ENCODE measurements at places on chromosomes 11 and 22. TPM values are rescaled to one million over a fixed set of nuclear protein-coding genes. Genes with fewer than 3 reads are reported as not detected.

DNA sequence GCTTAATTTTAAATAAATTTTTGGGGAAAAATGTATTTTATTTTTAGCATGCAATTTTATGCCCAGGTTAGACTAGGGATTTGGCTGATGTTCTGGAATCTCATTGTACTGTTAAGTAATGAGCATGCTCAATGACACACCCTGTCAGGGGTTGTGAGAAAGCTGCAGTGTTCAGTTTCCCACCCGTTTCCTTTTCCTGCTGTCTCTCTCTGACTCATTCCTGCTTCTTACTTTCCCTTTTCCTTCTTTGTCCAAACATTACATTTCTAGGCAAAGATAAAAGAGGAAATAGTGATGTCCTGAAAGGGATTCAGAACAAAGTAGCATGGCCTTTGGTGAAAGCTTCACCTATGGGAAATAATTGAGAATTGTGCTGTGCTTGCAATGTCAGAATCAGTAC, 22.7 kb downstream of the OOSP3 start:
- no peaks in the 10 kb centered on the region for H3K36me3 ChIP-seq
- no peaks in the 10 kb centered on the region for H3K27me3 ChIP-seq
- no peak for DNase-seq
- H3K4me3 ChIP-seq = no peak overlapping the region

DNA sequence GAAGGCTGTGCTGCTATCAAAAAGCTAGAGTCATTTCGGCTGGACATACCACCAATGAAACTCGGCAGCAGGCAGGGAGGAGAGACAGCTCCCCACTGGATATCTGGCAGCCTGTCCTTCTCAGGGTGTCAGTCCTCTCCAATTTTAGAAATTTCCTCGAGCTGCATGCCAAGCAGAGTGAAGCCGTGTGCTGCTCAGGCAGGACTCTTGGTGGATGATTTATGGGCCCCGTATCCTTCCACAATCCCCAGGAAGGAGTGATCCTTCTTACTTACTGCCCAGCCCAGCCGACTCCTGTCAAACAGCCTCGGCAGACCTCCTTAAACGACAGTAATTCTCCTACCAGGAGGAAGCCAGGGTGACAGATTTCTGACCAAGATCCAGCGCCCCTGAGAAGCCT, 410.4 kb downstream of the TENM4 start:
- DNase-seq = no peak
- H3K27ac ChIP-seq = no peak overlapping the region
- H3K4me1 ChIP-seq = no peaks in the 10 kb centered on the region
- H3K4me3 ChIP-seq = no peak overlapping the region
- no peaks in the 10 kb centered on the region for H3K27me3 ChIP-seq
- H3K36me3 ChIP-seq = no peaks in the 10 kb centered on the region

- H3K27ac ChIP-seq = no peak overlapping the region
- no peak for DNase-seq
- H3K27me3 ChIP-seq = no peaks in the 10 kb centered on the region
- no peaks in the 10 kb centered on the region for H3K4me1 ChIP-seq
- H3K4me3 ChIP-seq = no peak overlapping the region
These were observed 20.9 kb upstream of the KIAA0930 start for GRCh38 chr22:45261407-45262088.

DNA sequence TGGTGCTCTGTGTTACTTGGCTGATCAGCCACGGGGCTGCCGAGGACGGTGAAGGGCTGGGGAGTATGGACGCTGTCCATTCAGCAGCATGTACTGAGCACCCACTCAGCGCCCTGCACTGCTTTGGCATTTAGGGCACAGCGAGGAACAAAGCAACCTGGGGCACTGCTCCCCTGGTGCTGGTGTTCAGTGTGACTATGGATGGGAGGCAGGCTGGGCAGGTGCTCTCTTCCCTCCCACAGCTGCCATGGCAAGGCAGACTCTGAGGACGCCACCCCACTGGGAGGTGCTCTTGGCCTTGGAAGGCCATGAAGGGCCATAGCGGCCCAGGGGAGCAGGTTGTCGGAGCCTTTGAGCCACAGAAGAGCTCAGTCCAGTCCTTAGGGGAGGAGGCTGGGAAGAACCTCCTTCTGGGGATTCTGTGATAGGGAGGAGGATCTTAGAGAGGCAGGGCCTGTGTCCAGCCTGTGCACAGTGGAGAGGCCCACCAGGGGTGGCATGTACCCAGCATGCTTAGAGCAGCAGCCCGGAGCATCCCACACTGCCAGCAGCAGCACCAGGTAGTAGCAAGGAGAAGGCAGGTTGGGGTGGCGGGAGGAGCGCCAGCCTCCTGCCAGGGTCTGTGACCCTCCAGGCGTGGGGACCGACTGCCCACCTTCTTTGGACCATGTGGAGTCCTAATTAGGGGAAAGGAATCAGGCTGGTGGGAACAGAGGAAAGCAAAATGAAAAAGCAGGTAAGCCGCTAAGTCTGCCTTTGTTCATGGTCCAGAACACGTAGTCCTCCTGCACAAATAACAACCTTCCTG, 141.8 kb downstream of the MPPED1 start:
- no peak for DNase-seq
- no peaks in the 10 kb centered on the region for H3K4me1 ChIP-seq
- H3K36me3 ChIP-seq = no peaks in the 10 kb centered on the region
- H3K27ac ChIP-seq = no peak overlapping the region
- no peak overlapping the region for H3K4me3 ChIP-seq

DNA sequence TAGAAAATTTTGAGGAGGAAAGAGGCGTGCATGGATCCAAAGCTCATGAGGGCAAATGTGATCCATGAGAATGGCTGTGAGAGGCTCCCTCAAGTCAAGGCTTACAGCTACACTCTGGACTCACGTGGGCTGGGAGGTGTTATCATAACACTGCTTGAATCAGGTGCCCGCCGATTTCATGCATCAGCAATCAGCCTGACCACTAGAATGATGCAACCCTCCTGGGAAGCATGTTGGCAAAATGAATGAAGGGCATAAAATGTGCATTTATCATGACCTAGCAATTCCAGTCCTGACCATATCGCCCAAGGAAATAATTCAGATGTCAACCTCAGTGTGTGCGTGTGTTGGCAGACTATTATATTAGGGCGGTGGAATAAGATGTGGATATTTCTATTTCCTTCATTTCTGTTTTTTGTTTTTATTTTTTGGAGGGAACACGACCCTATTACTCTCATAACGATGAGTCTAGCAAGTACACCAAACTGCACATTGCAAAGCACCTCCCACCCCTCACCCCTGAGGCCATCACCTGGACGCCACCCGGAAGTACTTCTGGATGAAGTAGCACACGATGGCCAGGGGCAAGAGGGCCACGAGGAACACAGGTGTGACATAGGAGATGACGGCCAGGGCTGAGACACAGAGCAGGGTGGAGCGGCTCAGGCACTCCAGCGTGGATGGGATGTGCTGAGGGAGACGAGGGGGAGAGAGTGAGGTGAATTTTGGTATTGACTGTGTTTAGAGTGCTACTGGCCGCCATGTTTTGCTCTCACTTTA, 15.7 kb upstream of the KCNJ11 start:
- H3K27me3 ChIP-seq = peaks cover 2% of the 10 kb centered on the region
- H3K4me3 ChIP-seq = no peak overlapping the region
- DNase-seq = no peak

- no peak overlapping the region for H3K4me3 ChIP-seq
- H3K4me1 ChIP-seq = no peaks in the 10 kb centered on the region
- H3K27ac ChIP-seq = no peak overlapping the region
- no peaks in the 10 kb centered on the region for H3K36me3 ChIP-seq
- DNase-seq = no peak
These were observed 1470.5 kb downstream of the BRD1 start for GRCh38 chr22:48357196-48357595.

GRCh38 chr22:44331881-44332714, 19.3 kb upstream of the SHISAL1 start:
- DNase-seq = no peak
- H3K4me1 ChIP-seq = no peaks in the 10 kb centered on the region
- H3K27ac ChIP-seq = no peak overlapping the region
- no peaks in the 10 kb centered on the region for H3K27me3 ChIP-seq

DNA sequence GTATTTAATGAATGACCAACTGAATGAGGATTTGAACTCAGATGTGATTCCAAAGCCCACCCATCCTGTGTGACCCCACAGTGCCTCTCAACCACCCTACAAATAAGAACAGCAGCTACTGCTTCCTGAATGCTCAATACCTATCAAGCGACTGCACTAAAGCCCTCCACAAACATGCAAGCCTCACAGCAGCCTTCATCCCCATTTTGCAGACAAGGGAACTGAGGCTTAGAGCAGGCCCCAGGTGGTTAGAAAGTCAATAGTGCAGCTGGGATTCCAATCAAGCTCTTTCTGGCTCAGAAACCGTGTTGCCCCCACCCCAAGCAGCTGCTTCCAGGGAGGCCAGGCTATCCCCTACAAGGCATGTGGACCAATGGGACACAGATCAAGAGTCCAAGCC, 57.2 kb downstream of the SMCO4 start:
- DNase-seq = no peak
- no peak overlapping the region for H3K27ac ChIP-seq
- no peaks in the 10 kb centered on the region for H3K4me1 ChIP-seq
- peaks cover 2% of the 10 kb centered on the region for H3K36me3 ChIP-seq
- H3K27me3 ChIP-seq = no peaks in the 10 kb centered on the region

GRCh38 chr11:133477251-133477625, 55.1 kb downstream of the OPCML start:
- no peak overlapping the region for H3K27ac ChIP-seq
- H3K36me3 ChIP-seq = no peaks in the 10 kb centered on the region
- H3K4me1 ChIP-seq = no peaks in the 10 kb centered on the region

DNA sequence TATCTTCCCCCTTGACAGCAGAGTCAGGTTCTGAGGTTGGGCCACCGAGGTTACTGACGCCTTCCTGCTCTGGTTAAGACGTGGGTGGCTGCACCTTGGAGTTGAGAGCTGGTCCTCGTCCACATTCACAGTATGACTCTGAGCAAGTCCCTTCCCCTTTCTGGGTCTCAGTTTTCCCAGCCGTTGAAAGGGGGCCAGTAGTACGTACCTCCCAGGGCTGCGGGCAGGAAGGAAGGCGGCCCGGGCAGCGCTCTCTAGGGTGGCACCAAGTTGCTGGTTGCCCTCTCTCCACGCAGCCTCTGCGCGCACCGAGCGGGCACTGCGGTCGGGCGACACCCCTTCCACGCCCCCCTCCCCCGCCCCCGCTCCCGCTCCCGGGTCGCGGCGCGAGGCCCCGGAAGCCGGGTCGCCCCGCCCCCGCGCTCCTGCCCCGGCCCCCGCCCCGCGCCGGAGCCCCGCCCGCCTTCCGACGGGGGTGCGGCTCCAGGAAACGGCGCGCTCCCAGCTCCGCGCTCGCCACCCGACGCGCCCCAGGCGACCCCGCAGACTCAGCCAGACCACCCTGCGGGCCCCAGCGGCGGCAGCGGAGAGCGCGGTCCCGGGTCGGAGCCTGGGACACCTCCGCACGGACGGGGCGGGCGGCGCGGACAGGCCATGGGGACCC, at the start of gene EHBP1L1:
EHBP1L1 (plus strand) TSS at position 486 of the 664 bp plus-strand sequence. CDS start 250 bp downstream, outside the sequence.
- H3K36me3 ChIP-seq = peaks cover 22% of the 10 kb centered on the region
- H3K27me3 ChIP-seq = no peaks in the 10 kb centered on the region
- peak within 1 kb of the TSS; percentile 86 for H3K27ac ChIP-seq

DNA sequence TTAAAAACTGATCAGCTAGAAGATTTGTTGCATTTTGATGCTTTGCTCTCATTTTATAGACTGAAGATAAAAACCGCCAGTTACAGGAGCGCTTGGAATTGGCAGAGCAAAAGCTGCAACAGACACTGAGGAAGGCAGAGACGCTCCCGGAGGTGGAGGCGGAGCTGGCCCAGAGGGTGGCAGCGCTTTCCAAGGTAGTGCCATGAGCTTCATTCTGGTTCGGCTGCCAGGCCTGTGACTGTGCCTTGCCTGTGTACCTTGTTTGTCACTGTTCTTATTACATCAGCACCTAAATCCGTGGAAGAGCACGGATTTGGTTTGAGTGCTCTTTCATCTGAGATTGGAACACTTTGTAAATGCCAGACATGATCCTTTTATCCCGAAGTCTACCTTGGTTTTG, 61.4 kb downstream of the PPFIA1 start:
- H3K27ac ChIP-seq = no peak overlapping the region
- H3K4me3 ChIP-seq = no peak overlapping the region
- no peaks in the 10 kb centered on the region for H3K27me3 ChIP-seq
- H3K36me3 ChIP-seq = peaks cover 91% of the 10 kb centered on the region

Gene POU2AF3
- not detected for total RNA-seq

Gene DUSP8
- 53.0 TPM for total RNA-seq

Gene DDT
- total RNA-seq = 122 TPM

Gene CD248
- total RNA-seq = 2.5 TPM

Gene TRIM34
- total RNA-seq = 10.4 TPM

All from T-cell (primary cell).